ENCODE measurements at places on chromosomes 16 and 17.

GRCh38 chr17:78202666-78203065 is 11.4 kb upstream of the BIRC5 start:
- DNase-seq = no peak

GRCh38 chr17:40510328-40510648 is 8.9 kb upstream of the TNS4 start:
- peak; percentile 54 for DNase-seq

GRCh38 chr17:14454746-14455145 is 153.9 kb downstream of the HS3ST3B1 start:
- DNase-seq = no peak

GRCh38 chr17:43721537-43722268 is 36.9 kb downstream of the SOST start:
- DNase-seq = peak; percentile 20

DNA sequence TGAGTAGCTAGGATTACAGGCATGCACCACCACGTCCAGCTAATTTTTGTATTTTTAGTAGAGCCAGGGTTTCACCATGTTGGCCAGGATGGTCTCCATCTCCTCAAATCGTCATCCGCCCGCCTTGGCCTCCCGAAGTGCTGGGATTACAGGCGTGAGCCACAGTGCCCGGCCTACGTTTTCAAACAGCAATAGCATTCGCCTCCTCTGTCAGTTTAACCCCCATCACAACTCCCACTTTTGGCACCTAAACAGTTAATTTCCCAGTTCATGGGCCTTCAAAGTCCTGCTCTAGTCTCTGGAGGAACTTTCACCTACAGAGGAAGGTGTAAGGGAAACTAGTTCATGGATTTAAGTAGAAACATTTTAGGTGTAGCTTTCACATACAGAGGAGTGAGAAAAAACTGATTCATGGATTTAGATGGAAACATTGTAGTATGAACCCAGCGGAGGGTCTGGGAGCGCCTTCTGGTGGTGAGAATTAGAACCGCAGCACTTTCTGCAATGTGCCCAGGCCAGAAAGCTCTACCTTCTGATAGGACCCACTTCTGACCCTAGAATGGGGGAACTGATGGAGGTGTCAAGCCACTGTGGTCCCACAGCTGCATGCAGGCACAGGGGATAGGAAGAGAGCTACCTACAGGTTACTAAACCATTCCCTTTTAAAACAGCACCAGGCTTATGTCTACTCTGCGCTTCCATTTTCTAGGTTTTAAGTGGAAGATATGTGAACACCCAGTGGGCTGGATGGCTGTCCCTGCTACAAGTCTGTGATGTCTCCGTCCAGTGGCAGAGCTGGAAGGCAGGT is 12.0 kb upstream of the MEOX1 start:
- peak; percentile 65 for DNase-seq

GRCh38 chr16:88991813-88992350 is 14.9 kb upstream of the CBFA2T3 start:
- DNase-seq = no peak

GRCh38 chr16:55418586-55418985 is 60.4 kb upstream of the MMP2 start:
- no peak for DNase-seq

DNA sequence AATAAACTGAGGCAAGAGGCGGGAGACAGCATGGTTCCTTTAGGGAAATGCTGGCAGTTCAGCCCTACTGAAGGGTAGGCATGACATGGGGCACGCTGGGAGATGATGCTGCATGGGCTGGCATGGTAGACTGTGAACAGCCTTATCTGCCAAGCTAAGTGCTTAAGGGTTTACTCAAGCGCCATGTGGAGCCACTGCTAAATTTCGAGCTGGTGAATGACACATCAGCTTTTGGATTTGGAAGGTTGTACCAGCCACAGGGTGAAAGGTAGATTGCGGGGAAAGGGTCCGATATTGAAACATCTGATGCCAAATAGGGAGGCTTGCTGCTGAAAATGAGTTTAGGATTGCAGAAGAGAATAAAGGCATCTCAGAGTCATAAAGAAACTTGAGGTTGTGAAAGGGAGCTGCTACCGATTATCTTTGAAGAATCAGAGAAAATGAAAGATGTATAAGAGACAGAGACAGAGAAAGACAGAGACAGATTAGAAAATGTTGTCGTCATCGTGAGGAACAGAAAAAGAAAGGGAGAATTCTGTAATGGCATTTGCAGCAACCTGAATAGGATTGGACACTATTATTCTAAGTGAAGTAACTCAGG is 16.3 kb downstream of the PIK3R5 start:
- DNase-seq = no peak

GRCh38 chr16:4800290-4801041 is 2.0 kb downstream of the ROGDI start:
- no peak for DNase-seq

DNA sequence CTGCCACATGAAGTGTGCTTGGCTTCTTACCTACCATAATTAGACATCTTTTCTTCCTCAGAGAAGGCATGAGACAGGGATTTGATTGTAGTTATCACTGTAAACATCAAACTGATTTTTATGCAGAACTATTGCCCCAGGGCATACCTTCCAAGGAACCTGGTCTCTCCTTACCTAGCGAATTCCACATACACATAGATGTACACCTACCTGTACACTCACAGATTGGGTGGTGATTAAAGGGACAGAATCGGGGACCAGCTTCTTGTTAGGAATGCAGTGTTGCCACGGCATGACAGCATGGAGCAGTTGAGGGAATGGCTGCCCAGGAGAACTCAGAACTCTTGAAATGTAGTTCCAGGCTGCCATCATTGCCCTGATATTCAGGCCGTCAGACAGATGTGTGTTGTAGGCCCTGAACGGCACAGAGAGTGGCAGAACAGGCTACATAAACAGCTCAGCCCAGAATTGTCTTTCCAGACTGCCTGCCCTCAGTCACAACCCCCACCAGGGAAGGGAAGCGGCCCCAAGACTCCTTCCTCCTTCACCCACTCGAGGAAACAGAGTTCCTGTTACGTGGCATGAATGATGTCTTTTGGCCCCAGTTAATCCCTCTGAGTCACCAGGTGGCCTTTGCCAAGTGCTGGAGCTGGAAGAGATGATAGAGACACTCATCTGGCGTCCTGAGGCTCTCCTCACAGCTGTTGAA is 17.8 kb upstream of the NAGLU start:
- DNase-seq = peak; percentile 98

DNA sequence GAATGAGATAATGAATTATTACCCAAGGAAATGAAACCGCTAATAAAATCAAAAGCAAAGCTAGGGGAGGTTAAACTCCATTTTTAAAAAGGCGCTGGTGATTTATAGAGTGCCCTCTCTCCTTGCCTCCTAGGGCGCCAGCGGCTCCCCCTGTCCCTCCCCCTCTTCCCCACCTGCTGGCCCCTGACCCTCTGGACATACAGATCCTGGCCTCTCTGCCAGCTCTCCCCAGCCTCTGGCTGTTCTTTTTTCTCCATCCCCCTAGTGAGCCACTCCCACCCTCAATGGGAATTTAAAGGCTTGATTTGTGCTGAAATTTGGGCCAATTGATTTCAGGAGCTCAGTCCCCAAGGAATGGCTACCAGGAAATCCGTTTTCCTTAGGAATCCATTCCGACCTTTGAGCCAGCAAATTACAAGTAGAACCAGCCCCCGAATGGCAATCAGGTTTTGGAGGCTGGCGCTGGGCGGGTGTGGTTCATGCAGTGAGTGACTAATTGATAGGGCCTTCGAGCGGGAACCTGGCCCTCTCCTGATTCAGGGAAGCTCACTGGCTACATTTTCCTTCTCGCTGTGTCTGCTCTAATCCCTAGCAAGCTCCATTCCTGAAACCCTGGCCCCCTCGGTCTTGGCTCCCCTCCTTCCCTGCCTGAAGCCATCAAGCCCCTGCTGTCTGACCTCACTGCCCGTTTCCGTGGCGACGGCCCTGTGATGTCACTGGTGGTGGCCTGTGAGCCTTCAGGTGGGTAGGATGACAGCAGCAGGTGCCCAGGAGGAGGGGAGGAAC is 141.9 kb upstream of the SDK2 start:
- no peak for DNase-seq

DNA sequence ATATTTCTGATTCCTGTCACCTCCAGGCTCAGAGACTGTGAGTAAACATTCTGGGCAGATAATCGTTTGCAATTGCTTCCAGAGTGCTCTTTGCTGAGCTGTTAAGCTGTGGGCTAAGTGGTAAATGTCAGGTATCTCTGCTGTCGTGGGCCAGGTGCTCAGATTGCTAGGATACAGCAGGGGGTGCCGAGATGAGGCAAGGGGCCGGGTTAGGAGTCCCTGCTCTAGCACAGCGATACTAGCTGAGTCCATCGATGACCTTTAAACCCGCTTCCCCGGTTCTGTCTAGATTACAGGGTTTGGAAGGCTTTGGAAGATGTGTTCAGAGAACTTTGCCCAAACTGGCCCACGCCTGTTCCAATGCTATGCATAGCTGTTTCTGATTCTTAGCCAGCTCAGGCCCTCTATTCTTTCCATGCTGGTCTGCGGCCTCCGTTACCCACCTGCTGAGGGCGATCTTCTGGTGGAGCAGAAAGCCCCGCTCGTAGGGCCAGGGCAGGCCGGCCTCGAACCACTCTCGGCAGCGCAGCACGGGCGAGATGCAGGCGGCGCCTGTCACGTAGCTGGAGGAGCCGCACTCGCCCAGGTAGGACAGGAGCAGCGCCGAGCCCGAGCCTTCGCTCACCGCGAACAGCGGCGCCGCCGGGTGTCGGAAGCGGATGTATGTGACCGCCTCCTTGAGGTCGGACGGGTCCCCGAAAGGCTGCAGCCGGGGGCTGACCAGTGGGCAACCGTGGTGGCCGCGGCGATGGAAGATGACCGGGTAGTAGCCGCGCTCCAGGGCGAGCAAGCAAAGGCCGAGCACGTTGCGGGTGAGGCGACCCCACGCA is 979 bp downstream of the ABHD15 start:
- no peak for DNase-seq

DNA sequence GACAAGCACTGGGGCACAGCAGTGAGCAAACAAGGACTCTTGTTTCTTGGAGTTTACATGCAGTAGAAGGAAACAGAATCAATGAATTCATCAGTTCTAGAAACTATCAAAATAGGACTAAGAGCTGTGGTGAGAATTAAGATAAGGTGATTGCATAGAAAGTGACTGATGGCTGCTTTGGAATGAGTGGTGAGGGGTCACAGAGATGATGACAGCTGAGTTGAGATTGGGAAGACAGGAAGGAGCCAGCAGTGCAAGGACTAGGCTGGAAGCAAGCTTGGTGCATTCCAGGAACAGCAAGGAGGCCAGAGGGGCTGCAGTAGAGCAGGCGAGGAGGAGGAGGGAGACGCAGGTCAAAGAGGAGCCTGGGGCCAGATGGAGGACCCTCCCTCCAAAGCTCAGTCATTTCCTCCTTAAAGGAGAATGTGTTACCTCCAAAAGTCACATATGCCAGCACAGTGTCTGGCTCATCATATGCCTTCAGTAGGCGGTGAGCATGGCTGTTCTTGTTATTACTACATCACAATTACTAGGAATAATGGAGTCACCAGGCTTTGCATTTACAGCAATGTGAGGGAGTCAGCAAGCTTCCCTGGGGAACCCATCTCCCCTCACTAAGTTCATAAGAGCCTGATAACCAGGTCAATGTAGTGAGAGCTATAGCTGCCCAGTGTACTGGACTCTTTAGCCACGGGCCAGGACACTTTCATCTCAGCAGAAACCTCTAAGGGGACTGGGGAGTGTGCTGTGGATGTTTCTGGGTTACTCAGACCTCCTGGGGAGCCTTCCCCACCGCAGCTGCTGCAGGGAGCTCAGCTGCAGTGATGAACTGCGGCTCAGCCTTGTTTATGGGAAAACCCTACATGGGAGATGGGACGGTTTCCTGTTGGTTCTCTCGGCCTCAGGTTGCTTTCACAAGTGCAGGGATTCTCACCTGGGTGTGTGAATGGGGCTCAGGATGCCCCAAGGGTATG is 157.2 kb downstream of the SEC14L1 start:
- no peak for DNase-seq

DNA sequence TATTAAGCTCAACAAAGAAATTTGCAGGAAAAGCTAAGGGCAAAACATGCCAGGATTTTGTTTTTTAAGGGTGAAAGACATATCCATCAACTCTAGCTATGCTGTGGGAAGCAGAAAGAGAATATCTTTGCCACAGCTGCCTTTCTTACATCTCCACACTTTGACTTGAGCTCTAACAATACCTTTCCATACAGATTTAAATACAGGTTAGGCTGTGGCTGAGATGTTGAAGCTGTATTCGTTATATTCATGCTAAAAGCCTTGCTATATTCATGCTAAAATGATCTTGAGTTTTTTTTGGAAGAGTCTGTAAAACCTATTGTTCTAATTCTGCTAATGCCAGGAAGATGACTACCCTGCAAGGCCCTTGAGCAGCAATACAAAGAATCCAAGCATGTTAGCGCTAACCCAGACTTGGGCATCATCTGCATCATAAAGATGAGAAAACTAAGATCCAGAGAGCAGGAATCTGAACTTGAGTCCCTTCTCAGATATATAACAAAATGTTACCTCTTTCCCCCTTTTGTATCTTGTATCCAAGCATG is 204.8 kb upstream of the C17orf78 start:
- no peak for DNase-seq

- no peak for DNase-seq
These were observed 97.0 kb upstream of the TOB1 start for GRCh38 chr17:50963139-50963538.

DNA sequence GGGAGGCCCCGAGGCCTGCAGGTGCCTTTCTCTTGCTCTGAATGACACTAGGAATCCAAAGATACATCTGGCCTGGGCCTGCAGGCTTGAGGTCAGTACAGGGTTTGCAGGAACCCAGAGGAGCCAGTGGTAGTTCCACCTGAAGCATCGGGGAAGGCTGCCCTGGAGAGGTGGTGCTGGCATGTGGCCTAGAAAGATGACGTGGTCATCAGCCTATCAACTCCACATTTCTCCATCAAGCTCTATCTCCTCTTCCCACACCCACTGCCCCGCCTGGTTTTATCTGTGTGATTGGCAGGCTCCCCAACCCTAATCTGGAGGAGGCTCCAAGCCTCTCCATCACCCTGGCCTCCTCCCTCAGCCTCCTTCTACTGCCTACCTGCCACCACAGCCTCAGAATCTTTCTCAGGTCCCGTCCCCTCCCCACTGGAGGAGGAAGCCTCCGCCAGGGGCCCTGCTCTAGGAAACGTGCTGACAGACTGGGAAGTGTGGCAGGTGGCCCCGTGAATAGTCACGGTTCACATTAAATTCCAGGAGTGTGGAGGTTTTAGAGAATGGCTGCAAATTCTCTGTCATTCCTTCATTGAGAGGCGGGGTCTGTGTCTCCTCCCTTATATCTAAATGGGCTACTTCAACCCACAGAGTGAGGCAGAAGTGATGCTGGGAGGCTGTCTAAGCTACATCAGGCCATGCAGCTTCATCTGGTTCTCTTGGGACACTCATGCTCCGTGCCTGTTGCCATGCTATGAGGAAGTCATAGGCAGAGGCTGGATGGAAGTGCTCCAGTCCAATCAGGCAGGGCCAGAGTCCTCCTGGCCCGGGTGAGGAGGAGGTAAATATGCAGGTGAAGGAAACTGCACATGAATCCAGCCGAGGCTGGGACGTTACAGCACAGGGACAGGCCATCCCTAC is 11.4 kb upstream of the MAP2K3 start:
- DNase-seq = no peak

- peak; percentile 81 for DNase-seq
These were observed 89.0 kb downstream of the SYCE1L start for GRCh38 chr16:77288222-77288621.

GRCh38 chr17:72219137-72219823 is 98.5 kb downstream of the SOX9 start:
- DNase-seq = peak; percentile 7
